Cardiac atrium fibroblast (primary cell): ENCODE measurements at places on chromosomes 16 and 17. TPM values are rescaled to one million over a fixed set of nuclear protein-coding genes. Genes with fewer than 3 reads are reported as not detected.

TRPV3 gene
- total RNA-seq, result 0.32 and 9.2 TPM in 2 replicates

STH gene
- total RNA-seq, result not detected in 2 replicates

PRSS33 gene
- total RNA-seq, result not detected in 2 replicates

TEKT5 gene
- total RNA-seq, result not detected in 2 replicates

KRT33A gene
- not detected in 2 replicates for total RNA-seq

HSF5 gene
- total RNA-seq, result not detected in 2 replicates

VMO1 gene
- total RNA-seq, result 0.18 TPM in 1 of 2 replicates, not detected in the other

PPL gene
- 24.6 and 24.9 TPM in 2 replicates for total RNA-seq

SHPK gene
- 7.3 and 12.1 TPM in 2 replicates for total RNA-seq

CBX8 gene
- 4.1 and 12.8 TPM in 2 replicates for total RNA-seq

CHST6 gene
- 0.72 and 0.97 TPM in 2 replicates for total RNA-seq

NPIPB9 gene
- not detected in 2 replicates for total RNA-seq

TLCD3A gene
- 31.6 and 37.4 TPM in 2 replicates for total RNA-seq

NPIPB13 gene
- total RNA-seq, result 0.18 and 1.5 TPM in 2 replicates

KCNH4 gene
- total RNA-seq, result not detected in 2 replicates

ABCA9 gene
- 44.6 and 49.3 TPM in 2 replicates for total RNA-seq

PMFBP1 gene
- total RNA-seq, result not detected in 2 replicates

RNF222 gene
- total RNA-seq, result not detected in 2 replicates

TM4SF5 gene
- not detected in 2 replicates for total RNA-seq

RASD1 gene
- 6.5 and 10.8 TPM in 2 replicates for total RNA-seq
